ENCODE measurements at places on chromosomes 2 and 18. TPM values are rescaled to one million over a fixed set of nuclear protein-coding genes. Genes with fewer than 3 reads are reported as not detected.

DNA sequence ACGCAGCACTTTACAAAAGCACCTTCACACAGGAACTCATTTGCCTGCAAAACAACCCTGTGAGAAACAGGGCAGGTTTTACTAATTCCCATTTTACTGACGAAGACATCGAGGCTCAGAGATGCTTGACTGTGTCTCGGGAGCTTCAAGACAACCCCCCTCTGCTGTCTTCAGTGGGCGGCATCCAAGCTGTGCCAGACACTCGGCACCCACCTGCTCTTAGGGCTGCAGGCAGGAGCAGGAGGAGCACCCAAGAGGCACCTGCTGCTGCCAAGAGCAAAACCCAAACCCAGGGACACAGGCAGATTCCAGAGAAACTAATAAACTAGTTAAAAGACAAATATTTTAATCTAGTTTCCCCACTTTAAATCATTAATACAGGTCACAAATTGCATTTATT, 67.9 kb downstream of the PPP4R1 start:
- no peak for DNase-seq

DNA sequence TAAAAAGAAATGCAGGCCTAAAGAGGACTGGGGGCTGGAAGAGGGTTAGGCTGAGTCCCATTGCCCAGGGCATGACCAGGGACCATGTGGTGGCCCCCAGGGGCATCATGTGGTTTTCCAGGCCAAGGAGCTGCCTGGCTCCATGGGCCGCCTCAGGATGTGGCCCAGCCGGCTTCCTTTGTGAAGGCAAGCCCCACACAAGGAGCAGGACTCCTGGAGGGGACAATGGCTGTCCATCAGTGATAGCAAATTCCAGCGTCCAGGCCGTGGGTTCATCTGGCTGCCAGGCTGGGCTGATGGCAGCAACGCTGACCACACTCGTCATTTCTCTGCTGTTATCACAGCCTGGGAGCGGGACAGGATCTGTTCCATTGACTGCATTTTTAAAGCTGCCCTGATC, 82.5 kb downstream of the GBX2 start:
- DNase-seq = no peak

GRCh38 chr18:74623047-74623816, 25.6 kb downstream of the ZNF407 start:
- no peak for DNase-seq

DNA sequence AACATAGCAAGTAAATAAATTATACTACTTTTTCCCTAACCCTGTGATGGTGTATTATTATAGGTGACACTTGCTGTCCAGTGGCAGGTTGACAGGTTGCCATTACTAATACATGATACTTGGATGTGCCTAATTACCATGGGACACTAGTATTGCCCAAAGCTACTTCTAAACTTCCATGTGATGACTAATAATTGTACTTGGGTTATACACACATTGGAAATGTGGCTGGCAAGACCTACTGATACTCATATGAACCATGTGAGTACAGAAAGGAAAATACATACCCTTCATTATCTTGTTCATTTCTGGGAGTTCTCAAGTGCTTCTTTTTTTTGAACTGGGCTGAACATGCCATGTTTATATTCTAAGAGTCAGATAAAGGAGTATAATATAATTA, 156.4 kb downstream of the IKZF2 start:
- peak; percentile 69 for DNase-seq

Gene ALPG
- total RNA-seq = not detected

DNA sequence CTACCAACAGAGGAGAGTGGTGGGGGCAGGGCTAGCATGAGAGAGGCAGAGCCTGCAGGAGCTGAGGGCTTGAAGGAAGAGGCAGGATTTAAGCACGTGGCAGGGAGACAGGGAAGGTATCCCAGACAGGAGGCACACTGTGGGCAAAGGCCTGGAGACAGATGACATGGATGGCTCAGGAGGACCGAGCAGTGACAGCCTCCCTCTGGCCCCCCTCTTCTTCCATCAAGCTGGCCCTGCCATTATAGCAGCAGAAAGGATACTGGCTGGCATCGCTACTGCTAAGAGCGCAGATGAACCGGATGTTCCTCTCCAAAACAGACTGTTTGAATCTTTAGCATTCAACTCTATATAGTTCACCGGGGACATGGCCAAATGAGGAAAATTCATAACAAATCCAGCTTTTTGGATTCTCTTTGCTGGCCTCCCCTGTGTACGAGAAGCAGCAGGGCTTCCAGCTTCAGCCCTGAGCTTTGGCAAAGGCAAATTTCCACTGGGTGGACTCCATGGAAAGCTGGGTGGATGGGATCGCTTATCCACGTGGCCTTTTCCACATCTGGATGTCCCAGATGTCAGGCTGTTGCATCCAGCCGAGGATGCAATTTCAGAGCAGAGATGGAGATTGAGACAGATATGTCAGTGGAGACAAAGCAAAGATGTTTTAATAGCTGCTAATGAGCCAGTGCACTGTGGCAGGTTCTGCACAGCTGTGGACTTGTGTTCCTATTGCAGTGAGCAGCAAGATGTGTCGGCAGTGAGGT, 36.2 kb downstream of the CAPN13 start:
- no peak for DNase-seq

Gene CHRNA1
- not detected for total RNA-seq

DNA sequence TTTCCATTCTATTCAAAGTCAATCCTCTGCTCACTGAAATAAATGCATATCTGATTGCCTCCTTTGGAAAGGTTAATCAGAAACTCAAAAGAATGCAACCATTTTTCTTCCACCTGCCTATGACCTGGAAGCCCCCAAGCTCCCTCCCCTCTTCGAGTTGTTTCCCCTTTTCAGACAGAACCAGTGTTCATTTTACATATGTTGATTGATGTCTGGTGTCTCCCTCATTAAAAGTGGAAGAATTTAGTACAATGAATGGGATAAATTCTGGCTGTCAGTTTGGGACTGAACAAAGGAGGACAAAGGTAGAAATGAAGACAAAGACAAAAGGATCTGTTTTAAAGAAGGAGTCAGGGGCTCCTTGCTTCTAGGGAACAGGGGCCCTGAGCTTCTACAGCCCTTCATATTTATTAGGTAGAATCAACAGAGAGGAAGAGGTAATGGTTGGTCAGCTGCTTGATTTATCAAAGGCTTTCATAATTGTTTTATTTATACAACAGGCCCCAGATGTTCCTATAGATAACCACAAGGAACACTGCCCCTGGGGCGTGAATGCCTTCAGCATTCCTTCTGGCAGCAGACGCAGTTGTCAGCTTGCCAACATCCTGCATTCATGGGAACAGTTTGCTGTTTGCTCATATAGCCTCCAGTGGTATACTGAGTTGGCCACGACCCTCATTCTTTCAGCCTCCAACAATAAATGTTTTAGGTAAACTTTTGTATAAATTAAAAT, 949.8 kb upstream of the LRATD1 start:
- DNase-seq = peak; percentile 83

DNA sequence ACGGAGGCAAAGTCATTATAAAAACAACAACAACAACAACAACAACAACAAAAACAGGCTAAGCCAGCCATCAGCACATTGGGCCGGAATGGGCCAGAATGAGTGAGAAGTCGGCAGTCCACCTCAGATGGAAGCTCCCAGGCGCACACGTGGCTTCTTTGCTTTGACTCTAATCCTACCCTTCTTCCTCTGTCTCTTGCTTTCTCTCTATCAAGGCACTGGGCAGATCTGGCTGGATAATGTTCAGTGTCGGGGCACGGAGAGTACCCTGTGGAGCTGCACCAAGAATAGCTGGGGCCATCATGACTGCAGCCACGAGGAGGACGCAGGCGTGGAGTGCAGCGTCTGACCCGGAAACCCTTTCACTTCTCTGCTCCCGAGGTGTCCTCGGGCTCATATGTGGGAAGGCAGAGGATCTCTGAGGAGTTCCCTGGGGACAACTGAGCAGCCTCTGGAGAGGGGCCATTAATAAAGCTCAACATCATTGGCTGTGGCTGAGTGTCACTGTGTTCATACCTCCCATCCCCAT, 52.2 kb downstream of the MARCO start:
- no peak for DNase-seq

DNA sequence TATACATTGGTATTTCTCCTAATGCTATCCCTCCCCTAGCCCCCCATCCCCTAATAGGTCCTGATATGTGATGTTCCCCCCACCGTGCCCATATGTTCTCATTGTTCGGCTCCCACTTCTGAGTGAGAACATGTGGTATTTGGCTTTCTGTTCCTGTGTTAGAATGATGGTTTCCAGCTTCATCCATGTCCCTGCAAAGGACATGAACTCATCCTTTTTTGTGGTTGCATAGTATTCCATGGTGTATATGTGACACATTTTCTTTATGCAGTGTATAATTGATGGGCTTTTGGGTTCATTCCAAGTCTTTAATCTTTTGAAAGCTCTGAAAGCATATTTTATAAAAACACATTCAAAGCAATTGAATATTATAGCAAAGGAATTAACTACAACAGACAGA, 1169.4 kb upstream of the ZEB2 start:
- DNase-seq = no peak

- no peak for DNase-seq
Measured at GRCh38 chr2:147373800-147374422, 470.9 kb upstream of the ACVR2A start.

Gene NEB
- 0.14 TPM for total RNA-seq

Gene CCBE1
- total RNA-seq = 18.4 TPM

Gene PREB
- total RNA-seq = 31.0 TPM

GRCh38 chr2:84041506-84041905, 417.6 kb downstream of the SUCLG1 start:
- DNase-seq = no peak

DNA sequence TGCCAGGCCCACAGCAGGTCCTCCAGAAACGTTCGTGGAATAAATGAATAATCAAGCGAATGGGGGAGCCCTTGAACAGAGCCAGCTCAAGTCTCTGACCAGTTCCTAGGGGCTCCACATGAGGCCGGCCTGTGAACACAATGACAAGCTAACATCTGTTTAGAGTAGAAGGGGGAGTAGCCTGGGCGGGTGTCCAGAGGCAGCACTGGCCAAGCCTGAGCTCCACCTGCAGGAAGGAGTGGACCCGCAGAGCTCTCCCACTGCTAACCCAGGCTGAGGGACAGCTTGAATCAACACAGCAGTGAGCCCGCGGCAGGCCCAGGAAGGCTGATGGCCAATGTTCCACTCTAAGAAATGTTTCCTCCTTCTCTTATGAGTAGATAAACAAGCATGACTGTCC, 234.8 kb upstream of the RAB6C start:
- DNase-seq = no peak

Gene CNDP1
- not detected for total RNA-seq

GRCh38 chr18:4765401-4765800, 310.3 kb upstream of the DLGAP1 start:
- no peak for DNase-seq

DNA sequence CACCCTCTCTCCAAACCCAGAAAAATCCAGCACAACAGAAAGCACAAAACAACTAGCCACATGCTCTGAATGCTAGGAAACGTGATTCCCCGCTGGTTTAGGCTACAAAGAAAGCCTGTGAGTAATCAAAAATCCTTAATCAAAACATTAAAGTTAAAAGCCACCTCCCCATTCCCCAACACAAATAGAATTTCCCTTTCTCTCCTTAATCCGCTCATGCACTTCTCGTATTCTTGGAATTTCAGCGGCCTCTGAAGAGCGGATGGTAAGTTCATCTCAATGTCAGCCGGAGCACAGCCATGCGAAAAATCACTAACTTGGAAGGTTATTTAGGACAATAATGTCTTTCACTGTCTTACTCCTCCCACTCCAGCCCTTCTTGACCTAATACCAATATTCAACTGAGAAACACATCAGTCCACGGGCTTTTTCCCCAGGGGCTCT, 126.7 kb downstream of the OSBPL1A start:
- peak; percentile 63 for DNase-seq

- DNase-seq = peak; percentile 73
Measured at GRCh38 chr2:1701556-1702185, 42.6 kb downstream of the PXDN start.

DNA sequence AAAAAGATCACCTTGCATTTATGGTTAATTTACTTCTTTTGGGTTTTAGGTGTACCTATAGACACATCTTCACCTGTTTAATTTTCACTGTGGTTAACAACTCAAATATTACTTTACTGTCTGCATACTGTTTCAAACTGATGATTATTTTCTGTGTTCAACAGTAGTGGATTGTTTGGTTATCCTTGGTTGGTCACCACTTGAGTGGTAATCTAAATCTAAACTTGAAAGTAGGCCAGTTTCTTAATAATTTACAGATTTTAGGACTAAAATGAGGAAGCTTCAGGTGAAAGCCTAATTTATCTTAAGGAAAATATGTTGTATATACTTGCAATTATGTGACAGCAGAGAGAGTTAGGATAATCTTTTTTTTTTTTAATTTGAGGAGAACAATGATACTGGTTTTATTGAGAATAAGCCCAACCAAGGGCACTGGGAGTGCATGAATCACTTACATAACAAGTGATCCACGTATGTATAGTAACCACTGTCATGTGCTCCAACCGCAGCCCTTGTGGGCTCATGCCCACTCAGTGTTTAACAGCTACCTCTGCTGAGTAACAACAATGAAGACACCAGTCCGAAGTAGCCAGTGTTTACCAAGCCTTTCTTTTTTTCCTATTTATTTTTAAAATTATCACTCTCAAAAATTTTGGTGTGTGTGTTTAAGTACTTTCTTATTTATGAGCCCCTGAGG, 31.0 kb upstream of the WDSUB1 start:
- no peak for DNase-seq

DNA sequence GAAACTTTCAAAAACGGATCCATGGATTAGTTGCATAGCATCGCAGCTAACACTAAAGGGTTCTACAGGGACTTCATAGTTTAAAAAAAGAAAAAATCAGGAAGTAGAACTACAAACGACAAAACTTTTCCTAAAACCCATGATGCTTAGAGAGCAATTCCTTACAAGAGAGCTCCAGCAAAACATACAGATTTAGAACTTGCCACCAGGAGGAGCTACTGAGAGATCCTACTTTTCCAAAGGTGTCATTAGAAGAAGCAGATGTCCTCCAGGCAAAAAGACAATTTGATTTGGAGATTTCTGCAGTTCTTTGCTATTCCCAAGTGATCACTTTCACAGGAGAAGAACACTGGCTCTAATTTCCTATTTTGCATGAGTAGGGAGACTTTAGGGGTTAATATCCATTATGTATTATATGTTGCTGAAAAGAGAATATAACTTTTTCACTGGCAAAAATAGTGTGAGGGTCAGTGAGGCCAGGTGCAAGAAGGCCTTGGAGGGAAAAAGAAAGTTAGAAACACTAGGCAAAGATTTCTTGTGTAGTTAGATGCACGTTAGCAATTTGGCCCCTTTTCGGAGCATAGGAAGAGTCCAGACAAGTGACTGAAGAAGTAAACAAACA, 436.2 kb downstream of the SUCLG1 start:
- DNase-seq = peak; percentile 49

GRCh38 chr2:234788841-234789240, 163.0 kb upstream of the SH3BP4 start:
- no peak for DNase-seq

GRCh38 chr2:182300608-182301007, 126.2 kb downstream of the PDE1A start:
- DNase-seq = no peak
